ENCODE measurements at places on chromosomes 2 and 18. TPM values are rescaled to one million over a fixed set of nuclear protein-coding genes. Genes with fewer than 3 reads are reported as not detected.

- no peak for DNase-seq
These were observed 124.8 kb upstream of the B3GNT2 start for GRCh38 chr2:62071126-62071598.

- no peak for DNase-seq
These were observed 11.1 kb downstream of the HADHB start for GRCh38 chr2:26255759-26256384.

DNA sequence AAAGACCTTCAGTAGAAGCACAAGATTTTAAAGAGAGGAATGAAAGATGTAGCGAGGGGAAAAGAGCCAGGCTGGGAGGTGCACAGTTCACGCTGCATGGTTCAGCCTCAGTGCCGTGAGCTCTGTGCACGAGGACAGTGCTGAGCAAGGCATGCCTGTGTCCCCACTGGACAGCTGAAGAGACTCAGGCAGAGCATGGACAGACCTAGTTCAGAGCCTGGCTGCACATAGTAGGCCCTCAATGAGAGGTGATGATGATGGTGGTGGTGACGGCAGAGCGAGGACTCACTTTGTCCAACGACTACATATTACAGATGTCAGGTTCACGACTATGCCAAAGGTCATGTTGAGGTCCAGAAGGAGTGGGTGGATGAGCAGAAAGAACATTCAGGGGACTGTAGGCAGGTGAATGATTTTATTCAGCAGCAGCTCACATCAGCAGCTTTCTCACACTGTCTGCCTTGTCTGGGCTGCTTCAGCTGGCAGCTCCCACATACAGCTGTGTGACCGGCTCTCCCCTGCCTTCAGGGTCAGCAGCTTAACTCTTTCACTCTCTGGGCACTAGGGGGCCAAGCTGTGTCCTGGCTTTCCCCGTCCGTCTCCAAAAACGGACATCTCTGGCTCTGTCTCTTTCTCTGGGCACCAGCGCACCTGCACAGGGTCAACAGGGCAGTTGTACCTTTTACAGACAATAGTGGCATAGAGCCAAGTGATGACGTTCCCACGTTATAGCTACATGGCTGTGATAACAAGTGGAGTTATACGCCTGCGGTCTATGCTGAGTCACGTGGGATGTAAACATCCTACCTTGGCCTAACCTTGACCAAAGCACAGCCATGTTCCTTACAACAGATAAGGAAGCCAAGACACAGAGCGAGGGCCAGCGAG is 128.8 kb upstream of the MSH6 start:
- no peak for DNase-seq

DNA sequence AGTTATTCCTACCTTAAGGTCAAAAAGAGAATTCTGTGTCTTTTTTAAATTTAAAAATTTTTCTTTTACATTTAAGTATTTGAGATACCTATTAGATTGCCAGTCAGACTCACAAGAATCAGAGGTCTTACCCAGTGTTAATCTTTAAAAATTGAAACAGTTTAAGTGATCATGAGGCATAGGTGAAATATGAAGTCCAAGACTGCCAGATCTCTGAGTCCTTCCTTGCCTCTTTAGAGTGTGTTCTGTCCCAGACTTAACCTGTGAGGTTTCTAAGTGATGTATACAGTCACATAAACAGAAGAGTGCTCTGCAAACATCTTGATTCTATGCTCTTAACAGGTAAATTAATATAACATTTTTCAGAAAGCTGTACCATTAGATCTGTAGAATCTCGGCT is 40.6 kb downstream of the ACTR3 start:
- DNase-seq: no peak

GRCh38 chr2:159960414-159960813 is 102.0 kb downstream of the PLA2R1 start:
- DNase-seq: no peak

- no peak for DNase-seq
These were observed 115.1 kb downstream of the CAPN13 start for GRCh38 chr2:30691948-30692828.

- no peak for DNase-seq
These were observed 229.3 kb downstream of the TGIF1 start for GRCh38 chr18:3679241-3679640.

SULT1C4 gene
- 4.2 TPM for total RNA-seq

GRCh38 chr18:44823286-44823685 is 142.6 kb downstream of the SETBP1 start:
- DNase-seq: no peak

- no peak for DNase-seq
These were observed 229.8 kb upstream of the CDH19 start for GRCh38 chr18:66833646-66834045.

FOSL2 gene
- 184 TPM for total RNA-seq

DYNAP gene
- not detected for total RNA-seq

IMPACT gene
- total RNA-seq: 20.7 TPM

ACP1 gene
- 56.5 TPM for total RNA-seq

GRCh38 chr18:48394176-48394575 is 15.0 kb downstream of the ZBTB7C start:
- DNase-seq: no peak

GRCh38 chr18:22469061-22469734 is 51.5 kb upstream of the CTAGE1 start:
- DNase-seq: no peak

DNA sequence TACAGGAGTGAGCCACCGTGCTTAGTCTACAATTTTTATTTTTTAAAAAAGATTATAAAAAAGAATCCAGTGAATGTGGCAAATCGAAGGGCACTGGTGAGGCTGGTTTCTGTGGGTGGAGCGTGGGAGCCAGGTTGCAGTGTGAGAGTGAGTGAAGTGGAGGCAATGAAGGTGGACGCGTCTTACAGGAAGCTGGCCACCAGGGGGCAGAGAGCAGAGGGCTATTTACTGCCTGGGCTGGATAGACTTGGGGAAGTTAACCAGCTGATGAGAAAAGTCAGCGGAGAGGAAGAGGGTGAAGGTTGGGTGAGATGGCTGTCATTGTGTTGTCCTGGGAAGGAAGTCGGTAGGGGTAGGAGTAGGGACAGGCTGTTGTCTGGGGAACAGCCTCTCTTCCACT is 6.8 kb downstream of the SCTR start:
- DNase-seq: peak; percentile 78

GRCh38 chr2:180706694-180707093 is 273.7 kb upstream of the UBE2E3 start:
- DNase-seq: no peak

OSBPL6 gene
- 2.4 TPM for total RNA-seq

GRCh38 chr2:234969306-234970098 is 17.7 kb downstream of the SH3BP4 start:
- DNase-seq: no peak

- DNase-seq: no peak
These were observed 172.7 kb downstream of the HRH4 start for GRCh38 chr18:24633121-24633520.

KCNJ13 gene
- total RNA-seq: not detected

GFPT1 gene
- total RNA-seq: 95.9 TPM

SNED1 gene
- 149 TPM for total RNA-seq

DNA sequence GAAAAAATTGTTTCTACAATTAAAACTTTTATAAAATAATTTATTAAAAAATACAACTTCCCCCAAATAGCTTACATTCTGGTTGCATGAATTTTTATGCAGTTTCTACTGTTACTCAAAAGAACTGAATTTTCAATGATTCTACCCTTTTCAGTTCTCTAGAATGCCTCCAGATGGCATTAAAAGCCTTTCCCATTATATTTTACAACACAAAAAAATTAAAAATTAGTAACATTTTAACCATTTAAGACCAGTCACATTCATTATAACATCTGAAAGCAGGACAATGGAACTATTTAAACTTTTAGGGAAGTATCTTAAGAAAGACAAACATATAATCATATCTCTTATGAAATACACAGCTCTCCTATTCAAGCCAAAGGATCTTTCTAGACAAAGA is 236.0 kb upstream of the REV1 start:
- DNase-seq: no peak

- no peak for DNase-seq
These were observed 170.0 kb downstream of the CYRIA start for GRCh38 chr2:16495509-16496208.

- no peak for DNase-seq
These were observed 37.2 kb upstream of the RTN4 start for GRCh38 chr2:55087501-55087900.

LINC00305 gene
- total RNA-seq: not detected

- no peak for DNase-seq
These were observed 60.4 kb downstream of the WDSUB1 start for GRCh38 chr2:159226059-159226461.

DNA sequence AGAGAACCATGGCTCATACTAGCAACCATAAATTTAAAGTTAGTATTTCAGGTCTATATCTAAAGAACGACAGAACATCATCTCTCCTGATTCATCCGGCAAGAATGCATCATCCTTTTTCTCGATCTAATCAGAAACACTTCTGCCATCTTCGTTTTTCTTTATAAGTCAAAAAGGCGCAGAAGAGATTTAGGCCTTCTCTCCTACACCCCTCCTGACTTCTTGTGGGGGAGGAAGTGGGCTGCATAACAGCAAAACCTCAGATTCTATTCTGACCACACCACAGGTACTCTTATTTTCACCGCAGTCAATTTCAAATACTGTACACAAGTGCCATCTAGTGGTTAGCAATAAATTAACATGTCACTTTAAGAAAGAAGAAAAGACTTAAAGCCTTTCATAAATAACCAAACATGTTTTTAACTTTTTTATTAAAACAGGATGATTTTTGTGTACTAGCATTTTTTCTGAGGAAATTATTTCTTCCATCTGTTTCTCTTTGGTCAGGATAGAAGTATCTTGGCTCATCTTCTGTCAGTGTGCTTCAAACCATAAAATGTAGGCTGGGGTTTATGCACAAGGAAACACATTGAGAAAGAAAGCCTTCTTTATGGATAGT is 48.4 kb upstream of the PIK3C3 start:
- no peak for DNase-seq

DNA sequence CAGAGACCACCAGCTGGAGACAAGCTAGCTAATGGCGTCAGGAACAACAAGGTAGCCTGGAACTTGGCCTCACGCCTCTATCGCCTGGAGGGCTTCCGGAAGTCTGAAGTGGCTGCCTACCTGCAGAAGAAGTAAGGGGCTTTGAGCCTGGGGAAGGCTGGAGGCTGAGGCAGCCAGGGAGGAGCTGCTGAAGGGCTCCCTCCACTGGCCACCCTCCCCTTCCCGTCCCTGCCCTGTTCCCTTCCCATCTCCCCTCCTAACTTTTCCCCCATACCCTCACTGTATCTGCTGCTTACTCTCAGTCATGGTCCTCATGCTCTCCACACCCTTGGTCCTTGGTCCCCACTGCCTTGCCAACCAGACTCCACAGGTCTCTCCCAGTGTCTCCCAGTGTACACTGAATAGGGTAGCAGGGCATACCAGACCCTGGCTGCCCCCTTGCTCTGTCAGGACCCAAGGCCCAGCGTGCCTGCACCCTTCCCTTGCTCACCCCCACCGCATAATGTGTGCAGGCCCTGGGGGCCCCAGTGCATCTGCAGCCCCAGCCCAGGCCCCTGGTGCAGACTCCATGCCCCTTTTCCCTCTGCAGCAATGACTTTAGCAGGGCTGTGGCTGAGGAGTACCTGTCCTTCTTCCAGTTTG is 18.8 kb downstream of the PSD4 start:
- DNase-seq: no peak

HTR2B gene
- 5.1 TPM for total RNA-seq

All from aorta (tissue), 5 donors.